Karpas-422 (cell line): ENCODE measurements at places on chromosomes 16 and 17.

- DNase-seq: no peak
These were observed 681.7 kb downstream of the MAF start for GRCh38 chr16:78918805-78919305.

- no peak for DNase-seq
These were observed 46.5 kb upstream of the CIBAR2 start for GRCh38 chr16:85158743-85159178.

- DNase-seq: peak; percentile 52
These were observed 1.9 kb upstream of the TBC1D10B start for GRCh38 chr16:30372038-30372712.

GRCh38 chr16:84631886-84632285 lies 14.0 kb upstream of the COTL1 start:
- no peak for DNase-seq
